ENCODE measurements at places on chromosomes 16 and 17.

- no peak for DNase-seq
These were observed 2.6 kb downstream of the MAP2K3 start for GRCh38 chr17:21286909-21287702.

GRCh38 chr17:6796887-6797490 lies 21.0 kb downstream of the FBXO39 start:
- no peak for DNase-seq

GRCh38 chr17:57928928-57929327 lies 26.3 kb downstream of the CUEDC1 start:
- DNase-seq = no peak

DNA sequence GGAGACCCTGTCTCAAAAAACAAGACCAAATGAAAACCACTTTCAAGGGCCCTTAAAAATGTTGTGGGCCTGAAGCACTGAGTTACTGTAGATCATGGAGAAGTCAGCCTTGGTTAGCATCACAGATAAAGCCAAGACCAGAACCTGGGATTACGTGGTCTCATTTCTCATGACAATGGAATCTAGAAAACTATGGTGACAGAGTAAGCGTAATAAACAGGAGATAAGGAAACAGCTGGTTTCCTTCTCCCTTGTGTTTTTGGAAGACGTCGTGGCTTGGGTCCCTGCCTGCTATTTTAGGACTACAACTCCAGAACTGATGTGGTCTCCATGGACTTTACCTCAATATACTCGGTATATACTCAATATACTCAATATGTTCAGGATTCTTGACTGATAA lies 180.7 kb upstream of the ZFHX3 start:
- DNase-seq = no peak
